HFFc6 (cell line): ENCODE measurements at places on chromosomes 1 and 21. TPM values are rescaled to one million over a fixed set of nuclear protein-coding genes. Genes with fewer than 3 reads are reported as not detected.
A peak's percentile ranks its signal among the peaks of the same experiment; 100 is the strongest.

Gene C1orf185
- not detected in 3 replicates for total RNA-seq

Gene SELL
- total RNA-seq: not detected in 3 replicates

Gene TDRD10
- not detected in 3 replicates for total RNA-seq

Gene CD1C
- total RNA-seq: not detected in 3 replicates

Gene STUM
- total RNA-seq: not detected in 2 replicates

Gene TNNT2
- total RNA-seq: not detected in 3 replicates

Gene LCE6A
- total RNA-seq: not detected in 3 replicates

Gene SYDE2
- 9.1 and 10.9 TPM in 2 replicates for total RNA-seq

GRCh38 chr1:30085811-30086770 is 637.3 kb downstream of the MATN1 start:
- no peak overlapping the region; the same call in 1 of the 2 replicates for H3K27ac ChIP-seq
- H3K4me3 ChIP-seq: no peak overlapping the region
- peaks cover 5% of the 10 kb centered on the region for H3K27me3 ChIP-seq

GRCh38 chr1:205642679-205643307 is 11.0 kb upstream of the ELK4 start:
- H3K27me3 ChIP-seq: peaks cover 14% of the 10 kb centered on the region
- no peaks in the 10 kb centered on the region for H3K36me3 ChIP-seq
- no peaks in the 10 kb centered on the region for H3K4me1 ChIP-seq

GRCh38 chr1:94425821-94426484 is 7.8 kb downstream of the ABCD3 start:
- H3K27me3 ChIP-seq: peaks cover 1% of the 10 kb centered on the region; the same call in 1 of the 2 replicates
- H3K4me3 ChIP-seq: no peak overlapping the region
- 0 out of 2 replicates have a peak, but pooled peaks cover 7% of the 10 kb centered on the region for H3K36me3 ChIP-seq
- no peak overlapping the region for H3K27ac ChIP-seq
- peaks cover 58% of the 10 kb centered on the region for H3K4me1 ChIP-seq

DNA sequence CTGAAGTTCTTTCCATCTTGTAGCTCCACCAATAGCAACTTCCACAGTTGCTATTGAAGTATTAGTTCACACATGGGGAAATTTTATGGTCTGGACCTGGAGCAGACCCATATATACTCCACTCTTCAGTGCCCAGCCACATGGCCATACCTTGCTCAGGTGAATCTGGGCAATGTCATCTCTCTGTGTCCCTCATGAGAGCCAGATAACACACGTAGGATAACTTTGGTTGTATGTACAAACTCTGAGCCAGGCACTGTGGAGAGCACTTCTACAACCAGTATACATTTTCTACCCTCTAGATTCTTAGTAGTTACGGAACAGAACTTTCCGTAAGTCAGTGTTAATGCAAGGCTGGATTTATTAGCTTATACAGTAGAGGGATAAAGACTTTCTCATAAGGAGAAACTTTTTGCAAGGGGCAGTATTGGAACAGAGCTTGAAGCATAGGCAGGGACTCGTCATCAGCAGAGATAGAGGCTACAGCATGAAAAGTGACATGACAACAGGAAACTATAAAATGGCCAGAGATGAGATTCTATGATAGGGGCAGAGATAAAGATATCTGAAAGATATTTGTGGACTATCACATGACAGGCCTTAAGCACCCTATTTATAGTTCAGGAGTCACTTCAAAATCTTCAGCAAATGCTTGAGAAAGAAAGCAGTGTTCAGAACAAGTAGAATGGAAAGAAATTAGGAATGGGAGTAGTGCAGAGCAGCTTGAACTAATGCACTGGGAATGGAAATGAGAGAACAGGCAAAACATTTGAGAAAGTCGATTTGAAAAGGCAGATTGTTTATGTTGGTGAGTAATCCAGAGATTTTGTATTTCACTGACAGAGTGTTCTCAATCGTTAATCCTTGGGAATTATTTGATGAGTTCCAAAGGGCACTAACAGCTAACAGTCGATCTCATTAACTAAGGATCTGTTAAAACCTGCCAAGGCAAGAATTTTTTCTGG is 481.8 kb downstream of the USP25 start:
- H3K4me1 ChIP-seq: peaks cover 18% of the 10 kb centered on the region
- DNase-seq: peak; percentile 7
- H3K27me3 ChIP-seq: no peaks in the 10 kb centered on the region
- peak overlapping the region; percentile 65 for H3K27ac ChIP-seq
- H3K36me3 ChIP-seq: no peaks in the 10 kb centered on the region

- H3K4me3 ChIP-seq: no peak overlapping the region
- DNase-seq: no peak
- H3K36me3 ChIP-seq: no peaks in the 10 kb centered on the region; the same call in 1 of the 2 replicates
- no peak overlapping the region for H3K27ac ChIP-seq
Observed at GRCh38 chr21:42286416-42286815, 28.8 kb downstream of the TFF3 start.

GRCh38 chr1:223556414-223557129 is 108.9 kb downstream of the CAPN8 start:
- H3K4me1 ChIP-seq: no peaks in the 10 kb centered on the region
- no peak overlapping the region for H3K27ac ChIP-seq
- peaks cover 18% of the 10 kb centered on the region; the same call in 1 of the 2 replicates for H3K27me3 ChIP-seq
- no peaks in the 10 kb centered on the region for H3K36me3 ChIP-seq

- no peaks in the 10 kb centered on the region; the same call in none of the 2 replicates for H3K27me3 ChIP-seq
- DNase-seq: peak; percentile 19
- no peak overlapping the region for H3K4me3 ChIP-seq
- H3K4me1 ChIP-seq: peaks cover 6% of the 10 kb centered on the region; the same call in 1 of the 2 replicates
Observed at GRCh38 chr1:239858057-239858456, 233.6 kb upstream of the FMN2 start.

- no peaks in the 10 kb centered on the region; the same call in 1 of the 2 replicates for H3K27me3 ChIP-seq
- peaks cover 52% of the 10 kb centered on the region for H3K4me1 ChIP-seq
- peak overlapping the region; percentile 80 for H3K27ac ChIP-seq
- DNase-seq: peak; percentile 43
- peak overlapping the region; percentile 89 for H3K4me3 ChIP-seq
Observed at GRCh38 chr1:65253800-65254319, 55.5 kb upstream of the DNAJC6 start.

DNA sequence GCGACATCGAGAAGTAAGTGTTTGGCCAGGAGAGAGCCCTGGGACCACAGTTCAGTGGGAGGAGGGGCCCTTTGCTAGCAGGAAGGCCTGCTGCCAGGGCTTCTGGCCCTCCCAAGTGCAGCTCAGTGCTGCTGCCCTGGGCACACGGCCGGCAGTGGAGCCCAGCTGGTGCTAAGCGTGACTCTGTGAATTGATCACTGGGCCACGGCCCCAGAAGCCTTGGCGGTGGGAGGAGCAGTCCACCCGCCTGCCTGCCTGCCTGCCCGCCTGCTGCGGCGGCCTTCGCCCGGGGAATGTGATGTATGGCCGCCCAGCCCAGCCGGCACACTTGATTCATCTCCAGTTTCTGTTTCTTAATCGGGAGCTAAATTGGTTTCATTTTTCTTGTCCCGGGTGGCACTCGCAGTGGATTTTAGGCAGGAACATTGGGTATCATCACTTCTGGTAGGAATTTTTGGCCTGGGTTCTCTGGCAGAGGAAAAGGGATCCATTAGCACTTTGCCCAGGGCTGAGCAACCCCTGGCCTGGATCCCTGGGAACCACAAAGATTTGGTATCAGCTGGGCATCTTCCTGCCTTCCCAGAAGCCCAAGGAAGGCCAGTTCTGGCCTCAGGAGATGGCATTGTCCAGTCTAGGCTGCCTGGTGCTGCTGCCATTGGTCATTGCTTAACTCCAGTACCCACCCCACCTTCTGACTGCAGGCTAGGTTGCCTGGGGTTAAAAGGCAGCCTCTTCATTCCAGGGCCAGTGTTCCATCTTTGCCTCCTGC is 28.6 kb downstream of the TMEM53 start:
- H3K4me3 ChIP-seq: no peak overlapping the region
- H3K36me3 ChIP-seq: peaks cover under 1% of the 10 kb centered on the region
- no peaks in the 10 kb centered on the region for H3K27me3 ChIP-seq
- peaks cover 14% of the 10 kb centered on the region for H3K4me1 ChIP-seq
- no peak overlapping the region for H3K27ac ChIP-seq

DNA sequence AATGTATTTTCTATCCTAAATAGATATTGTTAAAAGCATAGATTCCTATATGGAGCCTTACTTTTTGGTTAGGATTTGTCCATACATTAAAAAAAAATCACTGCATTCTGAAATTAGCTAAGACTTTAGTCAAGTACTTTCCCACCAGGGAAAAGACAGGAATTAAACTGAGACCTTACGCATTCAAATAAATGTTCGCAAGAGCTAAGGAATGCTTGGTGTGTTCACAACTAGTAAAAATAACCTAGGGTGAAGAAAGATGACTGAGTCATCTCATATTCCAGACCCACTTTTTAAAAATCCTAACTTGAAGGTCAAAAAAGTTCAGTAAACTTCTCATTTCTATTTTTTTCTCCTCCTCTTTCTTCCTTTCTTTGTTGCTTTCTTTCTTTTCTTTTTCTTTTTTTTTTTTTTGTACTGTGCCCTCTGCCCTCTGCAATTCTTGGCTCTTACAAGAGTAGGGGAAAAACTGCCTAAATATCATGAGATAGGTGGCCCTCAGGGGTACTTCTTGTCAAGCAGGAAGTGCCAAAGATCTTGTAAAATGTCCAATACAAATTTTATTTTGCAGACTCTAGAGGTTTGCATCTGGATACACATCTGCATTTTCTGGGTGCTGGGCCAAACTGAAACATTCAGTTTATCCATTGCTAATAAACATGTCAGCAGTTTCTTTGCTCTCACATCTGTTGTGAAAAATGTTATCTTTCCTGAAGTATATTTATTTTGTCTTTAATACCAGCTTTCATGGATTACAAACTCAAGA is 121.4 kb upstream of the GORAB start:
- H3K27ac ChIP-seq: peak overlapping the region; percentile 91
- H3K27me3 ChIP-seq: no peaks in the 10 kb centered on the region
- peak overlapping the region; percentile 71 for H3K4me3 ChIP-seq
- H3K4me1 ChIP-seq: peaks cover 78% of the 10 kb centered on the region
- peak; percentile 82 for DNase-seq

DNA sequence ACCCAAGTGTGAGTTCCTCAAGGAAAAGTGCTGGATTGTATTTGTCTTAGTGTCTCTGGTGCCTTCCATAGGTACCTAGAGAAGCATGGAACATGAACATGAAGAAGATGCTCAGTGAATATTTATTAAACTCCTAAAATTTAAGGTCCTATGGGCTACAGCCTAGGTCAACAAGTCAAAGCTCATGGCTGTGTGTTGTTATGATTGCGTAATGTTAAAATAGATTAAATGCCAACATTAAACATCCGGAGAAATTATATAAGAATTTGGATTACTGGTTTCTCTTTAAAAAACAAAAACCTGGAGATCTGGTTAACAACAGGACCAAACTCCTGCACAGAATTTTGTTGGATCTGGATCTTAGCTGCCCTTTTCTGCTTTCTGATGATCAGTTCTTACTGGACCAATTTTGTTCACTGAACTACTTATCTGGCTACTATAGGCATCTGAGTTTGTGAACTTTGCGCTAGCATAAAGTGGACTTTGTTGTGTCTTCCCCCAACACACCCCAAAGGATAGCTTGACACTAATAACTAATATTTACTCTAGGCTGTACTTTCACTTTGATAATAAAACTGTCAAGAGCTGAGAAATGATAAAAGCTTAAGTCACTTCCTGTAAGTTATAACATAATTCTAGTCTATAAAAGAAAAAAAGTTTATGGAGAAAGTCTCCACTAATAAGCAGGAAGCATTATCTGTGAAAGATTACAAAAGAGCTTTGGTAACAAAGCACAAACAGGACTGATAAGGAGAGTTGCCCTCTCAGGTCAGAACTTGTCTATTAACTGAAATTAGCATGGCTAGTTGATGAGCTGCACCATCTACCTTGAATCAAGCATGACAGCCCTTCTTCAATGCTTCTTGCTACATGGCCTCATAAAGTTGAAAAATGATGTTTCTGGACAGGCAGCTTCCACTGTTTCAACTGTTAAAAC is 20.7 kb downstream of the F5 start:
- H3K4me1 ChIP-seq: no peaks in the 10 kb centered on the region
- H3K27me3 ChIP-seq: 0 out of 2 replicates have a peak, but pooled peaks cover 4% of the 10 kb centered on the region
- no peak overlapping the region for H3K4me3 ChIP-seq
- no peak overlapping the region for H3K27ac ChIP-seq

- no peak for DNase-seq
- peaks cover 34% of the 10 kb centered on the region for H3K4me1 ChIP-seq
- H3K36me3 ChIP-seq: peaks cover 24% of the 10 kb centered on the region
- H3K4me3 ChIP-seq: peak overlapping the region; percentile 91
Observed at GRCh38 chr1:21175670-21176581, 771 bp downstream of the EIF4G3 start.

GRCh38 chr1:25774206-25774803 is 25.7 kb upstream of the SELENON start:
- H3K36me3 ChIP-seq: no peaks in the 10 kb centered on the region
- H3K27me3 ChIP-seq: peaks cover 37% of the 10 kb centered on the region
- DNase-seq: no peak
- H3K4me3 ChIP-seq: no peak overlapping the region
- H3K27ac ChIP-seq: no peak overlapping the region
- H3K4me1 ChIP-seq: peaks cover 38% of the 10 kb centered on the region

GRCh38 chr1:6028042-6028850 is 17.4 kb upstream of the KCNAB2 start:
- no peak overlapping the region for H3K4me3 ChIP-seq
- peaks cover 22% of the 10 kb centered on the region for H3K4me1 ChIP-seq
- no peak overlapping the region for H3K27ac ChIP-seq
- DNase-seq: peak; percentile 28

- no peaks in the 10 kb centered on the region; the same call in 1 of the 2 replicates for H3K27me3 ChIP-seq
- peaks cover 29% of the 10 kb centered on the region for H3K36me3 ChIP-seq
- H3K27ac ChIP-seq: no peak overlapping the region
- DNase-seq: no peak
Observed at GRCh38 chr21:41809891-41810596, 43.2 kb upstream of the RIPK4 start.
